ENCODE measurements at places on chromosomes 3 and 15. TPM values are rescaled to one million over a fixed set of nuclear protein-coding genes. Genes with fewer than 3 reads are reported as not detected.

DNA sequence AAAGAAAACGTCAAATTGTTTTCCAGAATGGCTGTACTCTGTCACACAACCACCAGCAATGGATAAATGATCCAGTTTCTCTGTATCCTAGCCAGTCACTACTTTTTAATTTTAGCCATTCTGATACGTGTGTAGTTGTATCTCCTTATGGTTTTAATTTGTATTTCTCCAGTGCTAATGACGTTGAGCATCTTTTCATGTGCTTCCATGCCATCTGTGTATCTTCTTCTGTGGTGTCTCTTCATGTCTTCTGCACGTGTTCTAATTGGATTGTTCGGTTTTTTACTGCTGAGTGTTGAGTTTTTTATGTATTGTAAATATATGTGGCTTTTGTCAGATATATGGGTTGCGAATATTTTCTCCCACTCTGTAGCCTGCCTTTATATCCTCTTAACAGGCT, 81.9 kb downstream of the SUMF1 start:
- no peaks in the 10 kb centered on the region for H3K27me3 ChIP-seq
- H3K36me3 ChIP-seq = no peaks in the 10 kb centered on the region
- H3K4me1 ChIP-seq = no peaks in the 10 kb centered on the region
- no peak for DNase-seq
- H3K27ac ChIP-seq = no peak overlapping the region

- no peak overlapping the region for H3K4me3 ChIP-seq
- no peaks in the 10 kb centered on the region for H3K27me3 ChIP-seq
- H3K27ac ChIP-seq = no peak overlapping the region
- DNase-seq = no peak
Measured at GRCh38 chr15:22845289-22845900, 6.9 kb downstream of the NIPA2 start.

DNA sequence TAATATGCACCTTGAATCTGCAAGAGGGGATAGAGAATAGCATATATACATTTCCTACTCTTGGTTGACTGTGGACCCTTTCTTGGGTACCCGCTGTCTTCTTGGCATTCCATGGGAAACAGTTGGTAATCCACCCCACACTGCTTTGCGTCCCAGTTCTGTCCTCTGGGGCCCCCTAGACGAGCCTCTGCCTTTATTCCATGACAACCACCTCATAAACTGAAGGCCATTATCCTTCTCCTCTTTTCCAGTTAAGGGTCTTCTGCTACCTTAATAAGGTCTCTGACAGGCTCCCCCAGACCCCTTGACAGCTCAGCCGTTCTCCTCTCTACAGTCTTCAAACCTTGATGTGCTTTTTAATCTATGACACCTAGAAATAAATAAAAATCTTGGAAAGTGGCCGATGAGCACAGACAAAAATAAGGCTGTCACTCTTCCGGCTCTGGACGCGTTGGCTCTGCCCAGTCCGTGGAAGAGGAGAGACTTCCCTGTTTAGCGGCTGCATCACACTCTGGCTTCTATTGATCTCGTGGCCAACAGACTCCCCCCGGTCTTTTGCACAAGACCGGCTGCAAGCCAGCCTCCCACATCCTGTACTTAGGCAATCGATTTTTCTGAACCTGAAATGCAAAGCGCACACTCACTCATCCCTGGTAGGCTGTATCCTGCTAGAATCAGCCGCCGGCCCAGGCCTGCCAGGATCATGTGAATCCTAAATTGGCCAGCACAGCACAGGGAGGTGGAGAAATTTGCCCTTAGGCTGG, 251.0 kb upstream of the TLE3 start:
- no peak overlapping the region for H3K4me3 ChIP-seq
- no peaks in the 10 kb centered on the region for H3K4me1 ChIP-seq
- H3K27me3 ChIP-seq = peaks cover 15% of the 10 kb centered on the region
- DNase-seq = no peak
- H3K36me3 ChIP-seq = no peaks in the 10 kb centered on the region

- no peak for DNase-seq
- H3K4me3 ChIP-seq = no peak overlapping the region
- peaks cover 23% of the 10 kb centered on the region for H3K4me1 ChIP-seq
Measured at GRCh38 chr15:40937762-40938535, 8.8 kb downstream of the DLL4 start.

DNA sequence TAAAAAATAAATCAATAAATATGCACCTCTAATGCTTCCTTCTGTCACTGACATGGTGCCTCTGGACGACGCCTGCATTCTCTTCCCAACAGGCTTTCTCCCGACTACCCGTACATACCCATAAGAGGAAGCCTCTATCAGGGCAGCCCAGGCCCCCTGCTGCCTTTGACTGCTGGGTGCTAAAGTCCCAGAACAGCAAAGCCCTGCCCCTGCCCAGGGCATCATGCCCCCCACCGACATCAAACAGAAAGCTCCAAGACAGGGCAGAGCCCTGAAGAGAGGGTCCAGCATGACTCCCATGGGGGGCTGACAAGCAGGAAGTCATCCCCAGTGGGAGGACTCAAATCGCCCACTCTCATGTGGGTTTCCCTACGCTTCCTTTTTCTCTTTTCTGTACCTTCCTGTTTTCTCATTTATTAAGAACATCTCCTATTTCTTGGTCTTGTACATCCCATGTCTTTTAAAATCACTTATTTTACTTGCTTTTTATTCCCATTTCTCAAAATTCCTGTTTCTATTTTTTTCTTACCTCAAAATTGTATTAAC, 23.4 kb downstream of the XPC start:
- no peak for DNase-seq
- no peaks in the 10 kb centered on the region for H3K27me3 ChIP-seq
- no peak overlapping the region for H3K27ac ChIP-seq
- no peaks in the 10 kb centered on the region for H3K4me1 ChIP-seq
- peaks cover 10% of the 10 kb centered on the region for H3K36me3 ChIP-seq
- H3K4me3 ChIP-seq = no peak overlapping the region

GRCh38 chr3:90032980-90033641, 925.7 kb downstream of the EPHA3 start:
- no peak overlapping the region for H3K4me3 ChIP-seq
- H3K36me3 ChIP-seq = no peaks in the 10 kb centered on the region
- H3K4me1 ChIP-seq = no peaks in the 10 kb centered on the region

- H3K27me3 ChIP-seq = peaks cover 10% of the 10 kb centered on the region
- peaks cover 23% of the 10 kb centered on the region for H3K4me1 ChIP-seq
- no peak for DNase-seq
- no peaks in the 10 kb centered on the region for H3K36me3 ChIP-seq
- H3K27ac ChIP-seq = no peak overlapping the region
Measured at GRCh38 chr3:184228376-184229137, 828 bp upstream of the VWA5B2 start.

DNA sequence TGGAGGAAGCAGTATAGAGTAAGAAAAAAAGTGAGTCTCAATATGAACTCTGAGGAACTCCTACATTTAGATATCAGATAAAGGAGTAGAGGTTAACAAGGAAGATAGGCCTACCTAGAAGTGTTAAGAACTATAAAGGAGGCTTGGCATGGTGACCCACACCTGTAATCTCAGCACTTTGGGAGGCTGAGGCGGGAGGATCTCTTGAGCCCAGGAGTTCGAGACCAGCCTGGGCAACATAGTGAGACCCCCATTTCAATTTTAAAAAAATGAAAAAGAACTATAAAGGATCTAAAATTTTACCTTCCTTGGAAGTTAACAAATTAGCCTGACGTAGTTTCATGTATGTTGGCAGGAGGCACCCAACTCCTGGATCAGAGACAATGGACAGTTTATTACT, 14.5 kb downstream of the IREB2 start:
- H3K36me3 ChIP-seq = peaks cover 3% of the 10 kb centered on the region
- no peaks in the 10 kb centered on the region for H3K27me3 ChIP-seq
- no peak for DNase-seq
- H3K27ac ChIP-seq = no peak overlapping the region

- H3K27ac ChIP-seq = no peak overlapping the region
- H3K4me3 ChIP-seq = no peak overlapping the region
- no peaks in the 10 kb centered on the region for H3K4me1 ChIP-seq
Measured at GRCh38 chr3:118116991-118117390, 917.7 kb downstream of the IGSF11 start.

- peaks cover 3% of the 10 kb centered on the region for H3K36me3 ChIP-seq
- no peak overlapping the region for H3K27ac ChIP-seq
- peaks cover 3% of the 10 kb centered on the region for H3K4me1 ChIP-seq
- no peak for DNase-seq
Measured at GRCh38 chr3:136958939-136959338, 1.2 kb downstream of the IL20RB start.

GRCh38 chr3:144429719-144430121, 458.1 kb downstream of the DIPK2A start:
- H3K36me3 ChIP-seq = no peaks in the 10 kb centered on the region
- H3K4me1 ChIP-seq = no peaks in the 10 kb centered on the region
- H3K27ac ChIP-seq = no peak overlapping the region

DNA sequence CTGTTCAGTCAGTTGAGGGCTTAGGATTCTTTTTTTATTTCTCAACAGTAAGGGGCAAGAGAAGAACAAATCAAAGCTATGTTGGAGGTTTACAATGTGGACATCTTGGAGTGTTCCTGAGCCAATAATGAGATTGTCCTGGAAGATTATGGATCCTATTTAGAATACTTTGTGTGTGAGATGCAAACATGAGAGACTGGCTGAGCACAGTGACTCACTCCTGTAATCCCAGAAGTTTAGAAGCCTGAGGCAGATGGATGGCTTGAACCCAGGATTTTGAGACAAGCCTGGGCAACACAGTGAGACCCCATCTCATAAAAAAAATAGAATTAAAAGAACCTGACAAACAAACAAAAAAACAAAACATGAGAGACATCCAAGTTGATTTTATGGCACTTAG, 351.6 kb downstream of the GAP43 start:
- H3K36me3 ChIP-seq = no peaks in the 10 kb centered on the region
- no peaks in the 10 kb centered on the region for H3K4me1 ChIP-seq
- H3K27ac ChIP-seq = no peak overlapping the region
- no peak overlapping the region for H3K4me3 ChIP-seq
- DNase-seq = no peak
- H3K27me3 ChIP-seq = no peaks in the 10 kb centered on the region

DNA sequence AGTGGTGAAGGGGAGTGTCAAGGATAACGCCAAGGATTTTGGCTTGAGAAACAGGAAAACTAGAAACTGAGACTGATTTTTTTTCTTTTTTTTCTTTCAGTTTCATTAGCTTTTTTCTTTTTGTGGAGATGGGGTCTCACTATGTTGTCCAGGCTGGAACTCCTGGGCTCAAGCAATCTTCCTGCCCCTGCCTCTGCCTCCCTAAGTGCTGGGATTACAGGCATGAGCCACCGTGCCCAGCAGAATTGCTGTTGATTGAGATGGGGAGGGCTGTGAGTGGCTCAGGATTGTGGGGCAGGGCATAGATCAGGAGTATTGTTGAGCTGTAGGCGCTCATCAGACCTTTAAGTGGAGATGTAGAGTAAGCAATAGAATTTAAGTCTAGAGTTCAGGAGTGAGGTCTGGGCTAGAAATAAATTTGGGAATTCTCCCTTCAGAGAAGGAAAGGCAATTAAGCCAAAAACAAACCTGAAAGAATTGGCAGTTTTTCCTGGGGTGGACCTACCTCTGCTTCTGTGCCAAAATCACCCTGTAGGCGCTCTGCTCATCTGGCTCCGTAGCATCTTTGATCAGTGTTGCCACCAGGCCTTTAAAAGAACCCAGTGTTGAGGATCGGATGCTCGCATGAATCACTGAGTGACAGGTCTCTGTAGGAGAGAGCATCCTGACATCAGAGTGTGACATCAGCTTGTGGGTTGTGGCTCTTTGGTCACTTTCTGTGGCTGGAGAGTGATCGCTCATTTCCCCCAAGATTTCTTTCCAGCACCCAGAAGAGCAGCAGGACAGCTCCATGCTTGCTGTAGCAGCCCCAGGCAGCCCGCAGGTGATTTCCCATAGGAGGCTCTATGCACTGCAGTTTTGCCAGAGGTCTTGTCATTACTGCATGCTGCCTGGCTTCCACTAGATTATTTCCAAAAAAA, 15.8 kb downstream of the ABHD17C start:
- no peak for DNase-seq
- no peak overlapping the region for H3K4me3 ChIP-seq
- H3K27ac ChIP-seq = no peak overlapping the region
- no peaks in the 10 kb centered on the region for H3K27me3 ChIP-seq

Gene MYH15
- total RNA-seq = 0.13 TPM

Gene IFT122
- 16.7 TPM for total RNA-seq

Gene CHST2
- total RNA-seq = 5.6 TPM

Gene CHRM5
- total RNA-seq = not detected
